ENCODE measurements at places on chromosomes 1 and 21. TPM values are rescaled to one million over a fixed set of nuclear protein-coding genes. Genes with fewer than 3 reads are reported as not detected.

GRCh38 chr1:228465571-228466146 is 21.5 kb upstream of the RNF187 start:
- no peak for DNase-seq

- DNase-seq, result peak; percentile 83
These were observed 58.1 kb downstream of the SCCPDH start for GRCh38 chr1:246782120-246782900.

DNA sequence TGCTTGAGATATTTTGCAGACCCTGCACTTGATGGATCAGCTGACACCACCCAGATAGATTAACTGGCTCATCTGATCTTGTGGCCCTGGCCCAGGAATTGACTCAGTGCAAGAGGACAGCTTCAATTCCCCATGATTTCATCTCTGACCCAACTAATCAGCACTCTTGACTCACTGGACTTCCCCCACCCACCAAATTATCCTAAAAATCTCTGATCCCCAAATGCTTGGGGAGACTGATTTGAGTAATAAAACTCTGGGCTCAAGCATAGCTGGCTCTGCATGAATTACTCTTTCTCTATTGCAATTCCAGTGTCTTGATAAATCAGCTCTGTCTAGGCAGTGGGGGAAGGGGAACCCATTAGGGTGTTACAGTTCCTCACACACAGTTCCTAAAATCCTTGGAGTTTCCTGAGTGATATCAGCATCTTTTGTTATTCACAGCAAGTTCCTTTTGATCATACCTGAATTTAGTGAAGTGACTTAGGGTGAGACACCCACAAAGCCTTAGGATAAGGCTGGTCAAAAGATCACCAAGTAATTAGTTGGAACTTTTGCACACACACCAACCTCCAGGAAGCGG is 104.2 kb downstream of the COP1 start:
- DNase-seq, result peak; percentile 25

DNA sequence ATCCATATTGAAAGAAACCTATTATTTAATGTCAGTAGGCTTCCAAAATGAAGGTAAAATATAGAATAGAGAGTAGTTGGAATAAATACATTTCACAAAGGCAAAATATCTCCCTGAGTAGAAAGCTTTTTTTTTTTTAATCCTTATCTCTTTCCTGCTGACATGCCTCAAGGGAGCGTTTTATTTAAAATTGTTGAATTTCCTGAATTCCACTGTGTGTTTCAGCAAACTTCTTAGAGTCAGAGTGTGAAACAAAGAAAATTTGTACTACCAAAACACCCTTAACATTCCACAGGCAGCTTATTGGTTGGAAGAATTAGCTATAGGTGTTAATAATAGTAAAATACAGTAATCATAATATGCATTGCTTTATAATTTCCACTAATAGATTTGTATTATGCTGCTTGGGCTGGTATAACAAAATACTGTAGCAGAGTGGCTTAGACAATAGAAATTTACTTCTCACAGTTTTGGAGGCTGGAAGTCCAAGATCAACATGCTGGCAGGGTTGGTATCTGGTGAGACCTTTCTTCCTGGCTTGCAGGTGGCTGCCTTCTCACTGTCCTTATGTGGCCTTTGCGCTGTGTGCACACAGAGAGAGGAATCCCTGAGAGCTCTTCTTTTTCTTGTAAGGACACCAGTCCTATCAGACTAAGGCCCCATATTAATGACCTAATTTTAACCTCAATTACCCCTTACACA is 468.4 kb upstream of the C1orf87 start:
- DNase-seq, result no peak

- DNase-seq, result peak; percentile 13
These were observed 25.7 kb downstream of the RPRD2 start for GRCh38 chr1:150389650-150390049.

DNA sequence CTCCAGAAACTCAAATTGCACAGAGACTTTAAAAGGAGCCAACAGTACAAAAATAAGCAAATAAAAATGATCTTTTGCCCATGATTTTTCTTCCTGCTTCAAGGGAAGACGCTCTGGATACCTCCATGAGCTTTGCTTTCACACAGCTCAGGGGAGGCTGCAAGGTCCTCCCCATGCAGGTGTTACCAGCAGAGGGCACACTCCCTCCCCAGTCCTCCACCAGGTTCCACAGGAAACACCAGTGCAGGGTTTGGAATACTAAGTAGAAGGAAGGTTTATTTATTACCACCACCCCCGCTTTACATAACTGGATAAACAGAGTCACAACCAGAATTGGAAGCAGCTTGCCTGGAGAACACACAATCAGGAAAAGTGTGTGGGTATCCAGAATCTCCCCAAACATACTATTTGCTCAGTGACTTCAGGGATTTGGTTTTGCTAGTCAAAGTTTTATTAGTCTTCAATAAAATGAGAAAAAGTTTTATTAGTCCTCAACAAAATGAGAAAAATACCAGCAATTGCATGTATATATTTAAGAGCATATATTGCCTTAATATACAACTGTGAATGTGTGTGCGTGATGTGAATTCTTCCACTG is 37.3 kb downstream of the HSD3B1 start:
- DNase-seq, result no peak

DNA sequence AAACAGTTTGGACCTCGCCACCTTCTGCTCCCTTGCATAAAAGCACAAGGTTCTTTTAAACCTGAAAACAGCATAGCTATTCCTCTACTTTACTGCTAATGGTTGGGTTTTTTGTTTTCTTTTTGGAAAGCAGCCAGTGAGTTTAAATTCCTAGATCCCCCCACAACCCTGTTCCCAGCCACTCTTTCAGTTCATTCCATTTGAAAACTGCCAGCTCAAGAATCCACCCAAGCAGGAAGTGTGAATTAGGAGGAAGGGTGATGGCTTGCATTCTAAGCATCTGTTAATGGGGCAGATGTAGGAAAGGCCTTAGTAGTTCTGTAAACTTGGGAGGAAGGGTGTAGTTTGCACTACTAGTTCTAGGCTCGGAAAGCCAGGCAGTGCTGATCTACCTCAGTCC is 172.9 kb upstream of the HOOK1 start:
- no peak for DNase-seq

Gene PLXNA2
- 5.4 TPM for total RNA-seq

Gene FCRL1
- total RNA-seq, result not detected

Gene MRPL39
- 26.1 TPM for total RNA-seq

GRCh38 chr1:3891329-3891865 is 8.7 kb downstream of the C1orf174 start:
- DNase-seq, result no peak

DNA sequence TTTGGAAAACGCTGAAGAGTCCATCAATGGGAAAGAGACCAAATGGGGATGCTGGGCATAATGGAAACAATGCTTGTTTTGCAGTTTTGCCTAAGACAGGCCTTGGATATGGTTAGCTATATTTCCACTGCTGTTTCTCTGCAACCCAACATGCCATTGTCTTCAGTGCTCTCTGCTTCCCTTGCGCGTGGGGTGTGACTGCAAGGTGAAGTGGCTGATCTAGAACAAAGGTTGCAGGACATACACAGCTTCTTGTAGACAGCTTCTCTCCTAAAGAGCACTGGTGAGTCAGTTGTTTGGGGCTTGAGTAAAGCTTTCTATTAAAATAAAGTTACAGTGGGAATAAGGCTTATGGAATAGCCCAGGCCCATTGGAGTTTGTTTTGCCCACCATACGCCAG is 33.0 kb downstream of the RUNX1 start:
- no peak for DNase-seq

DNA sequence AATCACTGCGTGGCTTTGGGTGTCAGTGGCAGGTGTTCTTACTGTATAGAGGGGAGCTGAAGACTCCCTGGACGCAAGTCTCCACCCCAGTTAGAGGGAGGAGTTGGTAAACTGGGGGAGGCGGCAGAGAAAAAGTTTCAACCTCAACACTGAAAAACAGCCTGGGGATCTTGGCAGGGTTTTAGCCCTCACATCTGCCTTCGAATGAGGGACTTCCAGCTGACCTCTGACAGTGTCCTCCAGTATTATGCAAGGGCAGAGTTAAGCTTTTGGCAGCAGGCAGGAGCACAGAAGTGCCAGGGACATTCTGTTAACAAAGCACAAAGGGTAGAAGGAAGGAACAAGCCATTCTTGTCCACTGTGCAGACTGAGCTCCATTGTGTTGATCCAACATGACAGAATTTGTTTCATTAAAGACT is 41.2 kb upstream of the RAB4A start:
- peak; percentile 36 for DNase-seq

Gene VANGL2
- total RNA-seq, result not detected

Gene DMBX1
- not detected for total RNA-seq

Gene RIPPLY3
- total RNA-seq, result not detected

Gene EFNA1
- not detected for total RNA-seq

DNA sequence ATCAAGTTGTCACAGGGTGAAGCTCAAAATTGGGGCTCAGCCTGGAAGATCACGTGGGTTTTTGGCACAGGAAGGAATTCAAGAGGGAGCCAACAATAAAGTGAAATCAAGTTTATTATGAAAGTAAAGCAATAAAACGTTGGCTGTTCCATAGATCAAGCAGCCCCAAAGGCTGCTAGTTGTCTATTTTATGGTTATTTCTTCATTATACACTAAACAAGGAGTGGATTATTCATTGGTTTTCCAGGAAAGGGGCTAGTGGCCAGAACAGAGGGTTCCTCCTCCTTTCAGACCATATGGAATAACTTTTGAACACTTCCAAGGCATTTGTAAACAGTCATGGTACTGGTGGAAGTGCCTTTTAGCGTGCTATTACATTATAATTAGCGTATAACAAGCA is 723.5 kb upstream of the ADAMTS5 start:
- DNase-seq, result no peak

Gene TMEM69
- total RNA-seq, result 30.3 TPM

Gene PLEKHA6
- total RNA-seq, result 8.3 TPM

- DNase-seq, result no peak
These were observed 500.9 kb downstream of the NPHP4 start for GRCh38 chr1:5491207-5491904.

Data from GM23248 (cell line).